Hematopoietic multipotent progenitor cell treated with erythropoietin and hydrocortisone succinate and interleukin-3 and kit ligand, for 17 days (in vitro differentiated cells): ENCODE measurements at places on chromosomes 11 and 22.
A peak's percentile ranks its signal among the peaks of the same experiment; 100 is the strongest.

GRCh38 chr11:8730697-8731020 is 48.1 kb downstream of the RPL27A start:
- no peak for DNase-seq

GRCh38 chr11:57223601-57224000 is 13.4 kb downstream of the APLNR start:
- no peak for DNase-seq

- peak; percentile 51 for DNase-seq
Measured at GRCh38 chr11:74870485-74870884, 78.4 kb downstream of the XRRA1 start.

GRCh38 chr22:36871669-36872081 is 10.9 kb downstream of the NCF4 start:
- DNase-seq: no peak
